Mucosa of gallbladder (tissue), 1 donor: ENCODE measurements at places on chromosomes 6 and 20.

- DNase-seq = no peak
Measured at GRCh38 chr6:40074306-40075055, 140.2 kb upstream of the MOCS1 start.

GRCh38 chr6:46756469-46757213 is 9.9 kb downstream of the ANKRD66 start:
- no peak for DNase-seq

DNA sequence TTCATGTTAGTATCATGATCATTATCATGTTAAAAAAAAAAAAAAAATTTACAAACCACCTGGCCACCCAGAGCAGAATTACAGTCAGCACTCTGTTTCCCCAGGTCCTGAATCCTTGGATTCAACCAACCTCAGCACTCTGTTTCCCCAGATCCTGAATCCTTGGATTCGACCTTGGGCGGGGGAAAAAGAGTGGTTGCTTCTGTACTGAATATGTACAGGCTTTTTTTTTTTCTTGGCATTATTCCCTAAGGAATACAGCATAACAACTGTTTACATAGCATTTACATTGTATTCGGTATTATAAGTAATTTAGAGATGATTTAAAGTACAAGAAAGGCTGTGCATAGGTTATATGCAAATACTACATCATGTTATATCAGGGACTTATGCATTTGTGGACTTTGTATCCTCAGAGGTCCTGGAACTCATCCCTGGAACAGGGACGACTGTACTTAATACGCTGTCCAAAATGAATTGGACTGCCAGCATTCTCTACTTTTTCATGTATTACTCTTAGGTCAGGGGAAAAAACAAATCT is 31.2 kb downstream of the GCNT2 start:
- no peak for DNase-seq

GRCh38 chr6:29965873-29966601 is 23.7 kb downstream of the HLA-A start:
- DNase-seq = peak; percentile 94

DNA sequence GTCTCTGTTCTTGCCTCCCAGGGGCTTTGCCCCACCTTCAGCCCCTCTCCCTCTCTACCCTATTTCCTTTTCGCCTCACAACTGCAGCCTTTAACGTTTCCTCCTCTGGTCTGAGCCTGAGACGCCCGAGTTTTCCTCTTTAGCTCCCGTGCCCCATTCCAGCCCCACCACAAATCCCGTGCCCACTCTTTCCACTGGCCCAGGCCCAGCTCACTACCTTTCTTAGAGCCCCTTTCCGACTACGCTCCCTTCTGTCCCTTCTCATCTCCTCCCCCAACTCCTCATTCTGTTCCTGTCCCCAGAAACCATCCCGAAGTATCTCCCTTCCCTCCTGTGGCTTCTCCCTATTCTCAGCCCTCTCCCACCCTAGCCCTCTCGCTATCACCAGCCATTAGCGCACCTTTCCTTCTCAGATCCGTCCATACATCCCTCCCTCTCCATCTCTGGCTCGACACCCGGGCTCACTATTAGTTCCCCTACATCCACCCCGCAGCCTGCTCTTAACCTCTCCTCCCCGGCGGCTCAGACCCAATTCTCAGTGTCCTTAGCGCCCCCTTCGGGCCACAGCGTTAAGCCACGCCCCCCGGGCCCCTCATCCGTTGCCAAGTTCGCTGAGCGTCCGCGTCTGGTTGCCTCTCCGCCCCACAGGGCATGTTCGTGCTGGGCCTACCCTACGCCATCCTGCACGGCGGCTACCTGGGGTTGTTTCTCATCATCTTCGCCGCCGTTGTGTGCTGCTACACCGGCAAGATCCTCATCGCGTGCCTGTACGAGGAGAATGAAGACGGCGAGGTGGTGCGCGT is 2.7 kb downstream of the SLC32A1 start:
- DNase-seq = no peak

DNA sequence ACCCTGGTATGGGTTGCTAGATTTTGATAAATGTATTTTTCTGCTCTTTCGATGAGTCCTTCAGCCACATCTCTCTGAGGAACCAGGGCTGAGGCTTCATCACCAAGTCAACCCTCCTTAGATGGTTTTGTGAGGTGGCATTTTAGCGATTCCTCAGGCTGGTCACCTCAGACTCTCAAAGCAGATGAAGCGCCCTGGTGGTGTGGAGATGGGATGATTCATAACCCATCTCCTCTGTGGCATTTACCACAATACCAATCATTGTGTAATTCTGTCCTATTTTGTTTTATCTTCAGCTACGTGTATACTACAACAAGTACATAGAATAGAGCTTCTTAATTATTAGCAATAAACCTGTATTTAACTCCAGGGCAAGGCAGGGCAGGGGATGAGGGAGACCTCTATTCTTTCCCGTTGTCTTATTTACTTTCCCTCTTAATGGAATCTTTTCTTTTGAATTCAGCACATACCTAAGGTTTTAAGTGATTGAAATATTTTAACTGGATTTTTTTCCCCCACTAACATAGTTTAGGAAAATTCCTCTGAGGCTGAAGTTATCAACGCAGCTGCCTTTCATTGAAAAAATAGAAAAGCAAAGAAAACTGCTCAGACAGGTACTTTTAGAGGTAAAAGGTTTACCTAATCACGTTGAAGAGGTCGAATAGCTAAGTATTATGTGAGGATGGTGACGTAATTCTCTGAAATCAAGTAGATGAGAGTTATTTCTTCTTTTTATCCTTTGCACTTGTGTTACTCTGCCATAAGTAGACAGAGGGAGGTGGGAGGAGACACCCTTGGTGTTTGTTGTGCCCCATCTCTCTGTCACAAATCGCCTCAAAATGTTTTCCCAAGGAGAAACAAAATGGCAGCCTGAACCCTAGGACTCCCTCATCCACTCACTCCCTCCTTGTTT is 57.4 kb upstream of the EDN3 start:
- no peak for DNase-seq

GRCh38 chr6:53651205-53651763 is 14.3 kb downstream of the KLHL31 start:
- DNase-seq = peak; percentile 78

- DNase-seq = no peak
Measured at GRCh38 chr6:29791162-29791561, 36.5 kb upstream of the HLA-G start.

GRCh38 chr20:58987790-58988564 is 6.9 kb downstream of the NELFCD start:
- no peak for DNase-seq

DNA sequence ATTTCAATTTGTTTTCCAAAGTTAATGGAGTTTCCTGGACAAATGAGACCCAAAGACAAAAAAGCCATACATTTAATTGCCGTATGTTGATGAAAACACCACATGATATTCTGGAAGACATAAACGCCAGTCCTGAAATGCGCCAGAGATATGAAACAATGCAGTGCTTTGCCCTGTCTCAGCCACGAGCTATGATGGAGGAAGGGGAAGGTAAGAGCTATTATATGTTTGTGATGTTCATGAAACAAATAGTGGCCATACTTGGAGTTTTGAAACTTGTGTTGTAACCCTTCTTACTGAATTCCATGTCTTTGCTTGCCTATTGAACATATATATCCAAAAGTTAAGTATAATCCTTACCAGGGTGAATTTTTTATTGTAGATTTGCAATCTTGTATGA is 125.9 kb downstream of the NCOA3 start:
- no peak for DNase-seq

- DNase-seq = no peak
Measured at GRCh38 chr6:140485740-140486449, 1111.4 kb upstream of the CITED2 start.

DNA sequence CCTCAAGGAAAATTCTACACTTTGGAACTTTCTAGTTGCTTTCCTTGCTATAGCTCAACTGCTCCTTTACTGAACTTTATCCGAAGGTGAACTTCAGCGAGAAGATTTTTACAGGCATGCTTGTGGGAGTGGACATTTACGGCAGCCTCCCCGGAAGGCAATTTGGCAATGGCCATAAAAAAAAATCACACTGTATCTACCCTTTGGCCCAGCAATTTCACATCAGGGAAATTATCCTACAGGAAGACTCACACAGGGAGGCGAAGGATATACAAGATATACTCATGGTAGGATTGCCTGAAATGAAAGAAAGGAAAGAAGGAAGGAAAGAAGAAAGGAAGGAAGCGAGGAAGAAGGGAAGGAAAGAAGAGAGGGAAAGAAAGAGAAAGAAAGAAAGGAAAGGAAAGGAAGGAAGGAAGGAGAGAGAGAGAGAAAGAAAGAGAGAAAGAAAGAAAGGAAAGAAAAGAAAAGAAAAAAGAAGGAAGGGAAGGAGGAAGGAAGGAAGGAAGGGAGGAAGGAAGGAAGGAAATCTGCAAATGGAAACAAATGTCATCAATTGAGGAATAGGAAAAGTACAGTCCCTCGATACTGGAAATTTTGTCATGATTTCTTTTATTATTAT is 25.7 kb downstream of the OVOL2 start:
- DNase-seq = no peak

DNA sequence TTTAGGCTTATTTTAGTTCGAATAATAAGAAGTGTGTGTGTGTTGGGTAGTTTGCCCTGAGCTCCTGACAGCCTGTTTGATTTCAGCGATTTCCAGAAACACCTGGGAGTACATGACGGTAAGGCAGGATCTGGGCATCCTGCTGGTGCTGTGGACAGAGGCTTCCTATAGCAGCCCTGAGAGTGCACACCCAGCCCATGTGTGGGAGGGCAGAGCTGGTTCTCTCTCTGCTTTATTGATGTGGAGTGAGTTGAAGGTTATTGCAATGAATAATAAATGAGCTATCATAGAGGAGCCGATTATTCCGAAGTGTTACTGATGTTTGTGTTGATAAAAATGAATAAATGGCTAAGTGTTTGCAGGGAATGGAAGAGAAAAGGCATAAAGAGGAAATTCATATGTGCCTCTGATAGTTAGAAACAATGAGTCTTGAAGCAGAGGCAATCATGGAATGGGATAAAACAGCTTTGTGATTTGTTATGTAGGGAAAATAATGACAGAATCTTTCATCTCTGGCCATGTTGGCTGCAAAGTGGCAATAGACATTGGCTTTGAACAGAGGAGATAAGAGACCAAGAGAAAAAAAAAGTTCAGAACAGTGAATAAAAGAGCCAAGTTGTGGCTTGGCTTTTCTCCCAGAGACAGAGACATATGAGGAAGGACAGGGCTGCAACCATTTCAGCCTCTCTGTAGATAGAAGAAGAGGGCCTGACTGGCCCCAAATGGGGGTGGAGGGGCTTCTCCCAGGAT is 166.2 kb upstream of the CHD6 start:
- no peak for DNase-seq

DNA sequence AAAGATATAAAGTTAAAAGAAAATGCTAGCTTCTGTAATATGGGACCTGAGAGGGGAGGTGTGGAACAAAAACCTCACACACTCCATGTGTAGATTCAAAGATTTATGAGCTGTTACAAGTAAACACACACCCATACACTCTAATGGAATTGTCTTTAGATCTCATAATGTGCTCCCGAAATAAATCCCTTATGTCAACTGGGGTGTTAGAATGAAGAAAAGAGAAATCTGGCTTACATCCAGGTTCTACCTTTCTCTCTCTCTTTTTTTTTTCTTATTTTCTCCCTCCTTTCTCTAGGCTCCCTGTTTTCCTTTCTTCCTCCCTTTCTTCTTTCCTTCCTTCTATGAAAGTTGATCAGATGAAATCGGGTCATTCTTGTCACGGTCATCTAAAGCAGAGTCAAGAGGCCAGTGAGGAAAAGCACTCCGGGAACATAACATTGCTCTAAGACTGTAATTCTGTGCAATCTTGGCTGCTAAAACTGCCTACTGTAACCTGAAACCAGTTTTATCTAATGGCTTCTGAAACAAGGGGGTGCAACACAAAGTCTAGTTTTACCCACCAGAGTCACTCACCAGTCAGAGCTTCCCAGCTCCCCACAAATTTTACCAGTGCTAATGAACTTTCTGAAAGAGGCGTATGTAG is 68.3 kb upstream of the BTBD3 start:
- no peak for DNase-seq

DNA sequence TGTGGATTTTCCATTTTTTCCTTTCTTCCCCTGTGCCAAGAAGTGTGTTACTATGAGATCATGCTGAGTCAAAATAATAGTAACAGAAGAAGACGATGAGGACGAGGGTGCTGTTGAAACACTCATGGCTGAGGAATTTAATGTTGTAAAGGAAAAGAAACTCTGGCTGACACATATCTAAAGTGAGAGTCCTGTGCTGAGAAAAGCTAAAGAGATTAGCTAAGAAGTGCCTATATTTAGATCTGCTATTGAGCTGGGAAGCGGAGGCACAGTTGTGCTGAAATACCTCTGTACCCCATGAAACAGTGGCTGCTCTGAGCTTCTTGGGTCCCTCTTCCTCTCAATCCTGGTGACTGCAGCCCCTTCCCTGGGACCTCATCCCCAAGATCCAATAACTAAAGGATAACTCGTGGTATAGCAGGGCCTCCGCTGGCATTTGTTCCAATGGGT is 1.1 kb upstream of the SYTL3 start:
- no peak for DNase-seq

DNA sequence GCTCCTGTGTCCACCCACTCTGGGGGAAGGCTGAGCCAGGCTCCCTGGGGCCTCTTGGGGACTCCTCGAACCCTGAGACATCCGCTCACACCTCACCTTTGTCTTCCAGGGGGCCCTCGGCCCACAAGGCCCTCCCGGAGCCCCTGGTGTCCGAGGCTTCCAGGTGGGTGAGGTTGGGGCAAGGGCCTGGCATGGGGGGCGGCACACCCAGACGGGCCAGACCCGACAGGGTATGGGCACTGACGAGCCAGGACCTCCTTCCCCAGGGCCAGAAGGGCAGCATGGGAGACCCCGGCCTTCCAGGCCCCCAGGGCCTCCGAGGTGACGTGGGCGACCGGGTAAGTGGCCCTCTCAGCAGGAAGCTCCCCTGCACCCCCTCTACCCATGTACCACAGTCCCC is 13.4 kb downstream of the COL9A3 start:
- no peak for DNase-seq

- DNase-seq = no peak
Measured at GRCh38 chr6:35475573-35475972, 7.4 kb downstream of the RPL10A start.

DNA sequence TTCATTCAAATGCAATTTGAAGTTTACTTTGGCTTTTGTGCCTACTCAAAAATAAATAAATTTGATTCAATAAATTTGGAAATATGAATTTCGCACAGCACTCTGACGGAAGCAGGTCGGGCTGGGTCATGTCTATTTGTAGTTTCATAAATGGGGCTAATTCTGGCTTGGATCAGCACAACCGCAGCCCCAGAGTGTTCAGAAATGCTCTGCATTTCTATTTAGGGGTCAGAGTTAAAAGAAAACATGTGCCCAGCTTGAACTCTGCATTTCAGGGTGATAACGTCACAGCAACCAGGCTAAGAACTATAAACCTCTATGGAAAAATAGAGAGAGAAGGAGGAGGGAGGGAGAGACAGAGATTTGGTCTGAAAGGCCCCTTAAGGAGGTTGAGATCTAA is 480.9 kb upstream of the NOX3 start:
- DNase-seq = no peak

- DNase-seq = no peak
Measured at GRCh38 chr20:23253524-23253923, 97.1 kb upstream of the NXT1 start.

GRCh38 chr6:317448-318144 is 25.3 kb downstream of the DUSP22 start:
- no peak for DNase-seq
